Osteoblast (primary cell): ENCODE measurements at places on chromosomes 1 and 21. TPM values are rescaled to one million over a fixed set of nuclear protein-coding genes. Genes with fewer than 3 reads are reported as not detected.

Gene FBXO44
- 14.4 and 16.3 TPM in 2 replicates for total RNA-seq

Gene UBXN10
- total RNA-seq: under 0.01 TPM in 1 of 2 replicates, not detected in the other

Gene RCC1
- 32.1 and 35.1 TPM in 2 replicates for total RNA-seq

Gene NBPF6
- total RNA-seq: 0.36 TPM in 1 of 2 replicates, not detected in the other

Gene MAP10
- 2.2 and 2.7 TPM in 2 replicates for total RNA-seq

Gene S100A4
- total RNA-seq: 21.5 and 63.0 TPM in 2 replicates

Gene RHCE
- 0.72 and 0.88 TPM in 2 replicates for total RNA-seq

Gene FMO2
- 2.7 and 2.9 TPM in 2 replicates for total RNA-seq

Gene MSH4
- total RNA-seq: under 0.01 and 0.29 TPM in 2 replicates

Gene CR1
- total RNA-seq: under 0.01 TPM in 1 of 2 replicates, not detected in the other

Gene FAM43B
- under 0.01 TPM in 1 of 2 replicates, not detected in the other for total RNA-seq

Gene LCE1C
- total RNA-seq: not detected in 2 replicates

Gene KIF2C
- 3.3 and 3.8 TPM in 2 replicates for total RNA-seq

Gene PLPPR4
- total RNA-seq: 1.5 and 1.8 TPM in 2 replicates

Gene SERINC2
- total RNA-seq: 10.9 and 22.4 TPM in 2 replicates

Gene ASCL5
- not detected in 2 replicates for total RNA-seq

Gene RORC
- total RNA-seq: not detected in 2 replicates

Gene LZIC
- total RNA-seq: 34.5 and 37.6 TPM in 2 replicates

Gene MPZ
- total RNA-seq: 0.88 and 2.2 TPM in 2 replicates

Gene DENND2D
- total RNA-seq: 4.7 and 5.0 TPM in 2 replicates

Gene SPAG17
- total RNA-seq: 0.59 and 3.3 TPM in 2 replicates

Gene ETNK2
- total RNA-seq: 0.72 and 1.2 TPM in 2 replicates

Gene OR2L5
- total RNA-seq: not detected in 2 replicates

Gene GJA9
- total RNA-seq: not detected in 2 replicates

Gene GPR37L1
- total RNA-seq: not detected in 2 replicates

Gene KRTAP13-2
- not detected in 2 replicates for total RNA-seq

Gene SUSD4
- total RNA-seq: 0.29 TPM in 1 of 2 replicates, not detected in the other

Gene CD1B
- not detected in 2 replicates for total RNA-seq

Gene TTC22
- not detected in 2 replicates for total RNA-seq

Gene CENPL
- total RNA-seq: 8.0 and 12.1 TPM in 2 replicates

Gene ZFYVE9
- 38.0 and 38.3 TPM in 2 replicates for total RNA-seq

Gene LDLRAD1
- not detected in 2 replicates for total RNA-seq

Gene EDN2
- not detected in 2 replicates for total RNA-seq

Gene ERG
- total RNA-seq: 0.29 and 1.1 TPM in 2 replicates

Gene C1orf115
- 0.29 and 0.36 TPM in 2 replicates for total RNA-seq

Gene TMEM200B
- 9.4 and 10.6 TPM in 2 replicates for total RNA-seq

Gene LINGO4
- not detected in 2 replicates for total RNA-seq

Gene SPRR3
- not detected in 2 replicates for total RNA-seq

Gene S100A3
- total RNA-seq: 4.4 and 7.6 TPM in 2 replicates

Gene SLC44A3
- 2.9 and 7.1 TPM in 2 replicates for total RNA-seq

Gene SNX7
- total RNA-seq: 78.9 and 86.6 TPM in 2 replicates

Gene CCDC17
- total RNA-seq: 0.72 and 1.5 TPM in 2 replicates
